SW 1271 (cell line): ENCODE measurements at places on chromosomes 2 and 18.

- DNase-seq = peak; percentile 74
These were observed 18.8 kb downstream of the TEX44 start for GRCh38 chr2:231611273-231612108.

DNA sequence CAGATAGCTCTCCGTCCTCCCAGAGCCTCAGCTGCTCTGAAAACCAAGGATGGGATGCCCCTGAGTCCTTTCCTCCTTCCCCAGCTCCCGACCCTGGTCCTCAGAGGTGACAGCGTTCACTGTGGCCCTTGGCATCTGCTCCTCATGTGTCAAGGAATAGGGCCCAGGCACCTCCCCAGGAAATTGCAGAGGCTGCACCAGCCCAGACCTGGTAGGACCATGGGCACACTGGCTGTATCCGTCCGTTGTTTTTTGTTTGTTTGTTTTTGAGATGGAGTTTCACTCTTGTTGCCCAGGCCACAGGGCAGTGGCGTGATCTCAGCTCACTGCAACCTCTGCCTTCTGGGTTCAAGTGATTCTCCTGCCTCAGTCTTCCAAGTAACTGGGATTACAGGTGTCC lies 37.5 kb upstream of the SLC66A3 start:
- DNase-seq = no peak

DNA sequence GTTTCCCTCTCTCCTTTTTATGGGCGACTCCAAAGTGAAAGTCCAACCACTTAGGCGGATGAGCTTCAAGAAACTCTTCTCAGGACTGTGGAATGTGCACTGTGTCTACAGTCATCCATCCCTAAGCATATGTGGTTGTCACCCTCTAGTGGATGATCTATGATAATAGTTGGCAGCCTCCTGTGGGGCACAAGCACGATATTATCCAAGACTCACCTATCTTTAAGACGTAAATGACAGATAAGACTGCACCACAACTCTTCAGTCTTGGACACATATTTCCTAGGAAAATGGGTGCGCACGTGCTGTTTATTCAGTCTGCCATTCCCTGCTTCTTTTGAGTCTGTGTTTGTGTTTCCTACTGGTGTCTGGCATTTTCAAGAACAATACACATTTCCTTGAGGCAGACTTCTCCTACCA lies 145.5 kb upstream of the CTAGE1 start:
- DNase-seq = peak; percentile 65

- DNase-seq = no peak
These were observed 9.2 kb downstream of the SERPINE2 start for GRCh38 chr2:224029876-224030275.

DNA sequence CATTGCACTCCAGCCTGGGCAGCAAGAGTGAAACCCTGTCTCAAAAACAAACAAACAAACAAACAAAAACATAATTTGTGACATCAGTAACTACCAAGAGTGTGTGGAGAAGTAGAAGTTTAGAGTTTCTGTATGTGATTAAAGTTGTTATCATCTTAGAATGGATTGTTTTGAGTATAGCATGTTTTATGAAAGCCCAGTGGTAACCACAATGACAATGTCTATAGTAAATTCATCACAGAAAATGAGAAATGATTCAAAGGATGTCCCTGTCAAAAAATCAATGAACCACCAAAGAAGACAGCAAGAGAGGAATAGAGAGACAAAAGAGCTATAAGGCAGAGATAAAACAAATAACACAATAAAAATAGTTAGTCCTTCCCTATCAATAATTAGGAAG lies 1299.2 kb downstream of the CNTNAP5 start:
- no peak for DNase-seq

DNA sequence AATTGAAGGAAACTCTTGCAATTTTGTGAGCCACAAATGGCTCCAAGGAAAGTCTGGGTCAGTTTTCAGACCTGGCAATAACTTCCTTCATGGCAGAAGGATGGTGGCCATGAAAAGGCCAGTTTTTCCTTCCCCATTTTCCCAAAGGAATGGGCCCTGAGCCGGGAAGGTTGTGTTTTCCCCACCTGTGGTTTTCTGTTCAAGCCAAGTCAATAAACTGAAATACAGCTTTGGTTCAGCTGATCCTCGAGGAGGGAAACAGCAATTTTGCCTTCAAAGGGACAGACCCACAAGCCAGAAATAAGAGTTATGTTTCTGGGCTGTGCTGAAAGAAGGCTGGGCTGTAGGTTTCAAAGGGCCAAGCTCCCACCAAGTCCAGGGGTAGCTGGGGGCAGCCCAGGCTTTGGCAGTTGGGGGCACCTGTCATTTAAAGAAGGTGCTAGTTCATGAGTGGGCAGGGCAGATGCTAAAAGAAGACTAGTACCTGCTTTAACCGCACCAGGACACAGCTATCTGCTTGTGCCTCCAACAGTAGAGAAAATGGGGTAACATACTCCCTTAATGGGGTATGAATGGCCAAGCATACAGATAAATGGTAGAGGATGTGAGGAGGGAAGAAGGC lies 97.0 kb downstream of the TTC32 start:
- DNase-seq = no peak

DNA sequence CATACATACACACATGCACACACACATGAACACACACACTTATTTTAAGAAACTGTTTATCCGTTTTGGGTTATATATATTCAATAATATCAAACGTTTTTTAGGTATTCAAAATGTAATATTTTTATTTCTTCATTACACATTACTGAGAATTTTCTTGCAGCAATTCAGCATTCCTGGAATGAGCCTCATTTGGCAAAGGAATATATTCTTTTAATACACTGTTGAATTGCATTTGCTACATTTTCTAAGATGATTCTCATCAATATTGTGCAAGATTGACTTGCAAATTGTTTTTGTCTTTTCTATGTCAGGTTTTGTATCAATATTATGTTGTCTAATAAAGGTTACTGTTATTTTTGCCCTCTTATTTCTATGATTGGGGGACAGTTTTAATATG lies 276.1 kb upstream of the CYP26B1 start:
- DNase-seq = no peak

GRCh38 chr2:108588070-108588668 lies 53.9 kb downstream of the LIMS1 start:
- DNase-seq = no peak

DNA sequence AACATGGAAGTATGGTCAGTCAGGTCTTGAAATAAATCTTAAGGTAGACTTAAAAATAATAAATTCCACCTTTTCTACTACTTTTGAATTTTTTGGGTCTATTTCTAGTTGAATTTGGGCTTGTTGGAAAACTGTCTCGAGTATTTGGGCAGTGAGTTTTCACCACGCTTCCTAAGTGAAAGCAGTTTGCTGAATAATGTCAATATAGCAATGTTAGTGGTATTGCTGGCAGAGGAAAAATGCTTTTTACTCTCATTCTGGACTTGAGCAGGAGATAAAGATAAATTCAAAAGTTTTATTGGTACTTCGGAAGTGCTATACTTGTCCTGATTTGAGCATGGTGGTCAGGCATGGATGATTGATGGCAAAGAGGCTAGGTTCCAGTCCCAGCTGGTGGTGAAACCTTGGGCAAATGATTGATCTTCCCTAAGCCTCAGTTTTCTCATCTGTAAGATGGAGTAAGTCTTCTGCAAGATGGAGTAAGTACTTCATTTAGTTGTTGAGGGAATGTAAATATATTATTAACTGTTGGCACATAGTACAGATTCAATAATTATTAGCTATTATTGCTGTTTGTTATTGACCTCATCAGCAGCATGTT lies 503.5 kb upstream of the ZEB2 start:
- no peak for DNase-seq

GRCh38 chr2:178666458-178666857 lies 140.8 kb downstream of the TTN start:
- DNase-seq = no peak

DNA sequence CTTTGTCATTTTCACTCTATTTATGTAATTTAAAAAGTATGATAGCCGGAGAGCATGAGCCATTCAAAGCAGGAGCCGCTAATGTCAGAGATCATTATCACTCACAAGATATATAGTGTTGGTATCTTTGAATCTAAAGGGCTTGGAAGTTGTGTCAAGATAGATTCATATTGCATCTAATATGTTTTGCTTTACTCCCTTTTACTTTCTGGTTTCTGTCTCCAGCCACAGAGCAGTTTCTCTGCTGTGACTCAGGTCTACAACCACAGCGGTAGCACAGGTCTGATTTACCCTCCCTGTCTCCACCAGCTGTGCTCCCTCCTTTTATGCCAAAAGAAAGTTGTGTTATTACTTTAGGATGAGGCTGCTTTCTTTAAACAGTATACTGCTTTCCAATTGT lies 424.0 kb downstream of the ARHGAP15 start:
- DNase-seq = no peak
